ENCODE measurements at places on chromosomes 12 and 14.

- no peak for DNase-seq
Measured at GRCh38 chr14:50871914-50872732, at the start of gene ABHD12B. Gene ABHD12B, plus strand, starts transcription at chr14:50872053. Its CDS starts 122 bp downstream, at chr14:50872175.

GRCh38 chr14:95222151-95222631 lies 64.9 kb upstream of the DICER1 start:
- DNase-seq, result no peak

DNA sequence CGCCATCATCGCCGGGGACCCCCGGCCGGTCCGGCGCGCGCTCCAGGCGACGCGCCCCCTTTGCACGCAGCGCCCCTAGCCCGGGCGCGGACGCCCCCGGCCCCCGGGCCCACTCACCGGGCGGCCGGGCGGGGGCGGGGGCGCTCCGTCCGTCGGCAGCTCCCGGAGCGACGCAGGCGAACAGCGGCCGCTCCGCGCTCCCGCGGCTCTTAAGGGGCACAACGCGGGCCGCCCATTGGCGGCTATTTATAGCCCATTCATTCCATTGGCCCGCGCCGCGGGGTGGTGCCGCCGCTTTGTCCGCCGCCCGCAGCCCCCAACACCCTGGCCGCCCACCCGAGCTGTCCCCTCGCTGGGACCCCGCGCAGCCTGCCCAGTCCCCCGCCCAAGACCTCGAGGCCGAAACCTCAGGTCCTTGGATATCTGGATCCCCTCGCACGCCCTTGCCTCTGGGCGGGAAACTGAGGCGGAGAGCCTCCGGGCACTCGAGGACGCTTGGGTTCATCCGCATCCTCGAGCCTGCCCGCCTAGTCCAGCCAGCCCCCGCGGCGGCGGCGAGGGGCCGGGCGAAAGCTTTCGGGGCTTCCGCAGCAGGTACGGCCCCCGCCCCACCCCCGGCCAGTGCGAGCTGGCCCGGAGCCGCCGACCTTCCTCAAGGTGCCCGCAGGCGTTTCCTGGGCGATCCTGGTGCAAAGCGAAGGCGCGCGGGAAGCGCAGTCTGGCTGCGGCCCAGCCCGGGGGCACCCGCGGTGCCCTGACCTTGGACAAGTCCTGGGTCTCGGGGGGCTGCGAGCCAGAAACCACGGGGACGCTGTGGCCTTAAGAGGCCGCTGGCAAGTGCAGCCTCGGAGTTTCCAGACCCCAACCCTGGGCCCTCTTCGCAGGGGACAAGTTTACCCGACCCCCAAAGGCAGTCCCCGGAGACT lies at the start of gene CKB:
Gene CKB (minus strand): TSS at position 182 of the 926 bp plus-strand sequence. CDS start 337 bp downstream, outside the sequence.
- peak; percentile 43 for DNase-seq

DNA sequence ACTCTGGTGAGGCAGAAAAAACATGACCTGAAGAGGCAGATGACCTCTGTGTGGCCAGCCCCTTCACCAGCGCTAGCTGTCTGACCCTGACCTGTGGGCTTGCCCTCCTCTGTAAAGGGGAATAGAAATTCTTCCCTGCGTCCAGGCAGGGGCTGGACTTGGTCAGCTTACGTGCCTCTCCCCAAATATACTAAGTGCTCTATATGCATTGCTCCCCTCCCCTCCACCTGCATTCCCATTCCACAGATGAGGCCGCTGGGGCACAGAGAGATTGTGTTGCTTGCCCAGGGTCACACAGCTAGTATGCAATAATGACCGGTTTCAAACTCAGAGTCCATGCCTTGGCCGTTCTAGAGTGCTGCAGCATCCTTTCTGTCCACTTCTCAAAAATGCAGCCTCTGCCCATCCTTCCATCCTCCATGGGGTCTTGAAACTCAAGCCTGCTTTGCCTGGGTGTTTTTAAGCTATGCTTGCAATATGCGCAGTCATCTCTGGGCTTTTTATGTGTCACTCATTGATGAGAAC lies 303.9 kb downstream of the CACNA1C start:
- DNase-seq, result no peak

DNA sequence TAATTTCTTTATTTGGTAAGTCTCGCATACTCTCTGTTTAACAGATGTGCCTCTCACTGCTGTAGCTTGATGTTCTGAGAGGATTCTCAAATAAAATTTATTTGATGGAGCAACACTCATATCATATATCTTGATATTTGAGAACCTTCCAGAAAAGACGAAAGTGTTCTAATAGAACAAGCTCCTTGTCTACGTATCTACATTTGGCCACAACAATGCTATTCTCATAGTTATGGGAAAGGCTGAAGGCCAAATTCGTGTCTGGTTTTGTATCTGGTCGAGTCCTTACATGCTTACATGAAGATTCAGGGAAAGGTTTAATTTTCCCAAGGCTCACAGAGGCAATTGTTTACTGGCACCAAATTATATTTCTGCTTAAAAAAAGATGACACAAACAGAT lies 186.7 kb upstream of the SLC38A2 start:
- no peak for DNase-seq

GRCh38 chr12:58871556-58871955 lies 48.7 kb downstream of the LRIG3 start:
- no peak for DNase-seq

GRCh38 chr12:90061809-90062208 lies 353.2 kb upstream of the ATP2B1 start:
- DNase-seq, result no peak

GRCh38 chr12:13175499-13175898 lies 21.0 kb upstream of the EMP1 start:
- no peak for DNase-seq

GRCh38 chr14:103110681-103111231 lies 12.5 kb upstream of the TNFAIP2 start:
- peak; percentile 62 for DNase-seq

DNA sequence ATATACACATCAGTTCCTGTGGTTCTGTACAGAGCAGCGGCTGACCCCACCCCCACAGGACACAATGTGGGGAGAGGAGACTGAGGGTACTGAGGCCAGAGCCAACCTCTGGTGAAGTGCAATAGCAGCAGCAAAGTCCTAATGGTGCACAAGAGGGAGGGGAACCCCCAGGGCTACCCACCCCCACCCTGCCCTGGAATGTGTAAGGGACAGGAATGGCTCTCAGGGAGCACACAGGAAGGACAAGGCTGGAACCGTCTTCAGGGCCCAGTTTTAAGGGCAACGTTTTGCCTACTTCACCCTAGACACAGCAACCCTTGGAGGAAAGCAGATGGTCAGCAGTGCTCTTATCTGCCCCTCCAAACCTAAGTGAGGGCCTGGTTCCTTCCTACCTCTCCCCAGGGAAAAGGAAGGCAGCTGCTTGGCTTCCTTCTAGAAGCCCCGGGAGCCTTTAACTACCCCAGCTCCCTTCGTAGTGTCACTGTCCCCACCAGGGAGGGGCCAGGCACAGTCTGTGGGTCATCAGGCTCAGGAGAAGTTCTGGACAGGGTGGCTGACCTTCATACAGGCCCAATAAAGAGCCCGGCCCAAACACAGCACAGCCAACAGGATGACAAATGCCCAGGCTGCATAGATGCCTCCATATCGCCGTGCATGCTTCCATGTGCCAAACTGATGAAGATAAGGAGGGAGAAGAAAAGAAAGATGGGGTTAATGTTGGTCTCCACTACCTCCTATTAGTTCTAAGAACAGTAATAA lies 3.0 kb downstream of the PIP4P1 start:
- no peak for DNase-seq

- no peak for DNase-seq
Measured at GRCh38 chr12:110932046-110932445, 11.7 kb upstream of the MYL2 start.

DNA sequence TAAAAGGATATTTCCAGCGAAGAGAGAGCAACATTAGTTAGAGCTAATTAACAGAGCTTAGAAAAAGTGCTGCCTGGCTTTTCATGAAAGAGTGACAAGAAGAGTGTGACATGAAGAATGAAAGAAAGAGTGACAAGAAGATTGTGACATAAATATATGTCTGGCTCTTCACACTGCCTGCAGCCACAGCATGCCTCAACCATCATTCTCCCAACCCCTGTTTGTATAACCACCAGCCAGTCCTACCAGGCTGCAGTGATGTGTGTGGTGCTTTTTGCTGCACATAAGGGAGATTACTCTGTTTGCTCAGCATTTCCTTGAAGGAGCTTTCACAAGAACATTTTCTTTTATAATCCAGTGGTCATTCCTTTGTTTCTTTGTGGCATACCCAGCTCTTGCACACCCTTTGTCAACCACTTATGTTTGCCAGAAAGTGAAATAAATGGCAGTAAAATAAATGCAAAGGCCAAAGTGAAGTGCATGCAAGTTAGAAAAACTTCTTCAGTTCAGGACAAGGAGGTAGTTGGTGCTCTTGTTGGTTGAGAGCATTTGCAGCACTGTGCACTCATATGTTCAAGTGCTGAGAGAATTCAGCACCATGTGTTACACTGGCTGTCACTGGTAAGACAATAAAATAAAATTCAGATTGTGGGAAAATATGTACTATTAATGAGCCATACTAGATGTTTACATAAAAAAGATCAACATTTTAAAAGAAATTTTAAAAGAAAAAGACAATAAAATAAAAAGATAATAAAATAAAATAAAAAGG lies 50.6 kb downstream of the KIF21A start:
- no peak for DNase-seq

DNA sequence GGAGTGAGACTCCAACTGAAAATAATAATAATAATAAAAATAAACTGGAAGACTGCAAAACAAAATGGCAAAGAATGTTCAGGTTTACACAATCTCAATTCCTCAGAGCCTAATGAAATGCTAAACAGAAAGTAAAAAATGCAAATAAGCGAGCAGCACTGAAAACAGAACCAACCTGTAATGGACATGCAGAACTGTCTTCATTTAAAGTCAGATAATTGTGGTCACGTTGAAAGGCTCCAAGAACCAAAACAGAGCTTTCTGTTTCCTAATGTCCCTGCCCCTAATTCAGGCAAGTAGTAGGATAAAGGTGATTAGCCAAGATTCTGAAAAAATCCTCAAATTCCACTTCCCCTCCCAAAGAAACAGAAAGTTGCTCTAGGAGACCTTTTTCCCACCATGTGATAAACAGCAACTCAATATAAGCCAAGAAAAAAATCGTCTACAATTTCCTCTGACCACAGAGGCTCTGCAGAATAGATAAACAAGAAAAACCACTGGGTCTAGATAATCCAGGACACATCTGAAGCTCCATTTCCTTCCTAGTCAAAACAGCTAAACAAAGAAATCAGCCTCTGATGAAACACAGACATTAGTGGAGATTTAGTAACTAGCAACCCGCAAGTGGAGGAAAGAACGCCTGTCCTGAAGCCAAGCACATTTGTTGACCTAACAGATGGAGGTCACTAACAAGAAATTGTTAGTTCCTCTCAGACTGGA lies 3.0 kb downstream of the MIS18BP1 start:
- peak; percentile 60 for DNase-seq

- DNase-seq, result no peak
Measured at GRCh38 chr12:15808250-15808649, 19.1 kb upstream of the EPS8 start.

GRCh38 chr12:56477521-56478225 lies 9.3 kb downstream of the SPRYD4 start:
- DNase-seq, result no peak

GRCh38 chr14:100438678-100439592 lies 115.8 kb downstream of the SLC25A47 start:
- peak; percentile 13 for DNase-seq

DNA sequence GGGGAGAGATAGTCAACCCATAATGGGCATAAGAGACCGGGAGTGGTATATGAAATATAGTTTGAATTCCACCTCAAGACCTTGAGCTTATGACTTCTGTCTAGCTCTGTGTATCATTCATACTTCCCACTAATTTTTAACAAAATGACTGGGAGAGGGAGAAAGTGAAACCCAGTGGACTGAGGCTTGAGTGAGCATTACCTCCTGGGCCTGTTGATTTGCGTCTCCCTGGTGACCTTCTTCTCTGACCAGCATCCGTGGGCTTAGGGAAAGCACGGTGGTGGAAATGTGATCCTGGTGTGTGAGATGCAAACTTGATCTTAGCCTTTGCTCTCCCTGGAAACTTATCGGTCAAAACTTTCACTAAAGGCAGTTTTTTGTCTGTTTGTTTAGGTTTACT lies 207.9 kb upstream of the BCL2L14 start:
- DNase-seq, result peak; percentile 83

DNA sequence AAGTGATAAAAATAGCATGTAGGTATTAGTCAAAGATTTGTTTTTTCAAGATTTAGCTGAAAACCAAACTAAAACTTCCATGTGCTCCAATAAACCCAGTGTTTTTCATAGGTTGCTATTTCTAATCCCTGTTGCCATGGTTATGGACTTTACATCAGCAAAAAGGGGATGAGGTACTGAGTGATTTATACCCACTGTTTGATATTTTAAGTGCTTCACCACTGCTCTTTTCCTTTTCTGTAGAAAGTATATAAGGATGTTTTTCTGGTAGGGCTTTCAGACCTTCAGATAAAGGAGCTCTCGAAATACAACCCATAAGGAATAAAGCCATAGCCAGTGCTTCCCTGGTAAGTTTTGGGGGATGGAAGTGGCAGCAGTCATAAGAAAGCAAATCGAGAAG lies at the start of gene OTOGL:
Gene OTOGL (plus strand): TSS at position 279 of the 400 bp plus-strand sequence. CDS start 109,895 bp downstream, outside the sequence.
- no peak for DNase-seq

- no peak for DNase-seq
Measured at GRCh38 chr12:132711080-132711843, 620 bp downstream of the PGAM5 start.

DNA sequence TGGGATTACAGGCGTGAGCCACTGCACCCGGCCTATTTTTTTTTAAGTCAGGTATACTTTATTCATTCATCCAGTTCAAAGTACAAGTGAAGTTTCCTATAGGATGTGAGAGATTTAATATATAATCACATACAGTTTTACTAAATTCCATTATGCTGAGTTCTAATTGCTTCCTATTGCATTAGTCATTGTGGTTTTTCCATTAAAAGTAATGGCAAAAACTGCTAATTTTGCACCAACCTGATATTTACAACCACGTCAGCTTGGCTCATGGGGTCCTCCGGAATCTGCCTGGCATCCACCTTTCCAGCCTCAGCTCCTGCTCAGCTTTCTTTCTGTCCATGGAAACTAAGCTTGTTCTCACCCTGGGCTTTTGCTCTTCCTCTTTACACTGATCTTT lies 67.0 kb upstream of the CSRP2 start:
- no peak for DNase-seq

DNA sequence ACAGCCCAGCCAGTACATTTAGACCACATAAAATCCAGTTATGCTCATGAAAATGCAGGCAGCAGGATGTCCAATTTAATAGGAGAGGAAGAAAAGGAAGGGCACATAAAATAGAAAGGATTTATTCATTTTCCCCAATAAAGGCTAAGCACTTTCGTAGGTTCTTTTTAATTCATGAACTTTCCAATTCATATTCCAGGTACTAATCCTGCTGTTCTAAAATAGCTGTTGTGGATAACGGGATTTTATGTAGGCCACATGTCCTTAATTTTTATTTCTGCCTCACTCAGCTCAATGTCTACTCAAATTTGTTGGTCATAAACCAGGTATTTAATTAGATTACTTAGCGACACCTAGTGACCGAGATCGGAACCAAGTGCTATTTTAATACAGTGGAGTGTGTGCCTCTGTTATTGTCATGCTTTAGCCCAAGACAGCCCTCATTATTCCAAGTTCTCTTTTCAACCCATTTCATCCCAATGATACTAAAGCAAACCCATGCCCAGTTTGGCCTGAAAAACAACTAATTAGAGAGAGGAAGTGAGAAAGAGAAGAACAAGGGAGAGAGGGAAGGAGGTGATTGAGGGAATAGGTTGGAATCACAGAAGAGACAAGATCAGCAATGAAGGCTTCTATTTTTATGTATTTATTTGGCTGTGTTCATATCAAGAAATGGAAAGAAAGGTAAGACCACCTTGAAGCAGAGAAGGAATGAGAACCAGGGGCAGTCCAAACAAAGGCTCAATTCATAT lies 45.9 kb upstream of the IFNG-AS1 start:
- peak; percentile 70 for DNase-seq
